ENCODE measurements at places on chromosomes 11 and 22. TPM values are rescaled to one million over a fixed set of nuclear protein-coding genes. Genes with fewer than 3 reads are reported as not detected.

GRCh38 chr11:87263979-87264378, 226.2 kb downstream of the TMEM135 start:
- DNase-seq, result no peak

DNA sequence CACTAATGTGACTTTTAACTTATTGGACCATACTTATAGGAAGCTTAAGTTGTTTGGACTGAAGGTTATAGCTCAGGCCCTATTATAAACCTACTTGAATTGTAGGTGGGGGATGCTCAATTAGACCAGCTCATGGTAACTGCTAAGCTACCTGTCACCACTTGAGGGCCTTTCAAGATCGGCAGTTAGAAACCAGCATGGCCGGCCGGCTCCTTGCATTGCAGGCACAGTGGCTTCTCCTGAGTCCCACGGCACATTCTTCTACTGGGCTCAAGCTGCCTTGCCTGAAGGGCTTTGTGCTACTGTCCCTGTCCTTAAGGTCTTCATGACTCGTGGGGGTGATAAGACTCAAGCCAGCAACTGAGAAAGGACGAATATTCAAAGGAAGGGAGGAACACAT, 70.8 kb downstream of the TBC1D22A start:
- DNase-seq, result no peak

The P2RX3 gene
- total RNA-seq, result not detected

The SYT8 gene
- total RNA-seq, result not detected

GRCh38 chr11:70510571-70510970, 112.2 kb downstream of the CTTN start:
- DNase-seq, result no peak

- no peak for DNase-seq
Observed at GRCh38 chr11:131925829-131926228, 555.4 kb downstream of the NTM start.

- no peak for DNase-seq
Observed at GRCh38 chr11:47179655-47179991, 2.9 kb upstream of the ARFGAP2 start.

DNA sequence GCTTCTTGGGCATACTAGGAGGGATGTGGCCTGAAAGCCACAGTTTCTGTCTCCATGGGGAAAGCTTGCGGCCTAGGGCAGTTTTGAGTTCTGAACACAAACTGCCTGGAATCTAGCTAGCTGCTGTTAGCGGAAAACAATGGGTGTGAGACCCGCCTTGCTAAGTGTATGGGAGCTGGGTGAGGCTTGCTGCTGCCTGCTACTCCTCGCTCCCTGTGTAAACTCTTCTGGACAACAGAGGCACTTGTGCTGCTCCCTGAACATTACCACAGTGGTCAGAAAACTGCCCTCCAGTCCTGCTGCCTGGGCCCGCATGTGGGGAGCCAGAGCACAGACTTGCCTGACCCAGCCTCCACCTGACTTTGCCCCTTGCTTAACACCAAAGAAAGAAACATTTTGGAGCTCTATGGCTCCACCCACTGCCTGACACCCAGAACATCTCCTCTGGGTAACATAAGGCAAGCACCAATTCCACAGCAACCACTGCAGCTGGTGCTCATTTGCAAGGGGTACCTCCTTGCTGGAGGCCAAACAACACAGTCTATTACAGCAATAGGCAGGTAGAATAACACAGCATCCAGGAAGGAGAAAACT, 766.3 kb upstream of the RAG2 start:
- DNase-seq, result no peak

DNA sequence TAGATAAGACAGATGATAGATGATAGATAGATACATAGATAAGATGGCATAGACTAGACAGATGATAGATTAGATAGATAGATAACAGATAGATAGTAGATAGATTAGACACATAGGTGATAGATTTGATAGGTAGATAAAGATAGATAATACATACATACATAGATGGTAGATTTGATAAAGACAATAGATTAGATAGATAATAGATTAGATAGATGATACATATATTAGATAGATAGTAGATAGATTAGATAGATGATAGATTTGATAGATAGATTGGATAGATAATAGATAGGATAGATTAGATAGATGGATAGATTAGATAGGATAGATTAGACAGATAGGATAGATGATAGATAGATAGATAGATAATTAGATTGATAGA, 327.6 kb downstream of the BRD1 start:
- no peak for DNase-seq

- no peak for DNase-seq
Observed at GRCh38 chr11:97454988-97455387, 1065.2 kb downstream of the JRKL start.

- DNase-seq, result no peak
Observed at GRCh38 chr22:50367778-50368500, 24.8 kb downstream of the PPP6R2 start.

The OR4C13 gene
- total RNA-seq, result not detected

DNA sequence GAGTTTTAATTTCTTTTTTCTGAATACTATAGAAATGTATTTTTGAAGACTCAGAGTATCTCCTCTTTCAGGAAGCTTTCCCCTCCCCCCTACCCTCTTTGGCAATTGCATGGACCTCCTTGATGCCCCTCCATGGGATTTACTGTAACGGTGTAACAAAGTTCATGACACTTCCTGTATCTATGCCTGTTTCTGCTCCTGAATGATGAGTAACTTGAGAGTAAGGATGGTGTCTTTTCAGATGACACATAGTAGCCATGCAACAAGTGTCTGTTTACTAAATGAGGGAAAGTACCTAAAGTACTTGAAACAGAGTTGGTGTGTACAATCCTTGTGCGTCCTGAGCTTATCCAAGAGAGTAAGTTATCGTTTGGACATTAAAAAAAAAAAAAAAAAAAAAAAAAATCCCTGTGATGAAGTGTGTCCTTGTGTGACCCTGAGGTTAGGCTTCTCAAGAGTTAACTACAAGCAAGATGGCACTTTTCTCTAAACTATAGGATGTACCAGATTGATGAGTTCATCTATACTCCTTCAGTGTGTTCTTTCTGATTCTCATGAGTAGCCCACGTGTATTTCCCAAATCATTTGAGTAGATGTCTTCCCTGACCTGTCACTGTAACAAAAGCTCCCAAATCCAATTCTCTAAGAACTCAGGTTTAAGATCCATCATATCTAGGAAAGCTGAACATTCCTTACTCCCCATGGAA, 7.4 kb downstream of the ETS1 start:
- no peak for DNase-seq

- no peak for DNase-seq
Observed at GRCh38 chr11:77049026-77049425, 14.8 kb downstream of the B3GNT6 start.

The SHANK3 gene
- total RNA-seq, result 128 TPM

GRCh38 chr11:110297726-110298300, 1.4 kb upstream of the RDX start:
- no peak for DNase-seq

The SMDT1 gene
- total RNA-seq, result 1.3 TPM

The PTDSS2 gene
- total RNA-seq, result 185 TPM

GRCh38 chr11:35354644-35355043, 64.7 kb downstream of the SLC1A2 start:
- DNase-seq, result no peak

- DNase-seq, result no peak
Observed at GRCh38 chr11:125275905-125276618, 111.5 kb downstream of the PKNOX2 start.

DNA sequence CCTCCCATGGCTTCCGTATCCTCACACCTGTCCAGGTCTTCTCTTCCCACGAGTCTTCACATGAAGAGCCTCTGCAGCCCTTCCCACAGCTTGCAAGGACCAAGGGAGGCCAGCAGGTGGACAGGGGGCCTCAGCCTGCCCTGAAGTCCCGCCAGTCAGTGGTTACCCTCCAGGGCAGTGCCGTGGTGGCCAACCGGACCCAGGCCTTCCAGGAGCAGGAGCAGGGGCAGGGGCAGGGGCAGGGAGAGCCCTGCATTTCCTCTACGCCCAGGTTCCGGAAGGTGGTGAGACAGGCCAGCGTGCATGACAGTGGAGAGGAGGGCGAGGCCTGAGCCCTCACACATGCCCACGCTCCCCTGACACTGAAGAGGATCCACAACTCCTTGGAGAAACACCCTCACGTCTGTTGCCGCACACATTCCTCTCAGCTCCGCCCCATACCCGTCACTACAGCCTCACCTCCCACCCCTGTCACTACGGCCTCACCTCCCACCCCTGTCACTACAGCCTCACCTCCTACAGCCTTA, 8.3 kb downstream of the SSH3 start:
- DNase-seq, result no peak

GRCh38 chr22:45540122-45540521, 37.4 kb downstream of the FBLN1 start:
- no peak for DNase-seq

GRCh38 chr11:67530282-67530592, 7.0 kb upstream of the CABP2 start:
- no peak for DNase-seq

DNA sequence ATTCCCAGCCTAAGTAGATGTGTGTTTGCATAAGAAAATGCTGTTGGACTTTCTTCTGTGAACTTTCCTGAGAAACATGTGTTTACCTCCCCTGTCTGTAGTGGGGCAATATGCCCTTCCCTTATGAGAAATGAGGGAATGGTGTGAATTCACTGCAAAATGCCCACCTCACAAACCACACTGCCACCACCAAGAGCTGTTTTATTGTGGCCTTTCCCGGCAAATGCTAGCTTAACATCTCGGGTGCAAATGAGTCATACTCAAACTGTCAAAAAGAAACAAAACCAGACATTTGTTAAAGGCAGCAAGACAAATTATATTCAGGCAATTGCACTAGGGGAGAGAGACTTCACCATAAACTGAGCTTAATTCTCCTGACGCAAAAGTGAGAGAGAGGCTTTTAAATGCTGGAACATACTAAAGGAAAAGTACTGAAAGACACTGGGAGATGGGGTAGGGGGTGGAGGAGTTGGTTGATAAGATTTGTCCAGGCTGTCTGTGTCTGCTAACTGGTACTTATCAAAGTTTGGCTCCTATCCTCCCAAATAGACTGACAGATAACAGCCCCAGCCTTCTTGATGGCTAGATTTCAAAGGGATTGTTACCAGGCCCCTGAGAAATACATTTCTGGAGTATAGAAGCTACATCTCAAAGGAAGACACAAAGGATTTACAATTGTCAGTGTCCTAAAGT, 70.9 kb upstream of the OR5AK2 start:
- no peak for DNase-seq

The RIMBP3C gene
- not detected for total RNA-seq

DNA sequence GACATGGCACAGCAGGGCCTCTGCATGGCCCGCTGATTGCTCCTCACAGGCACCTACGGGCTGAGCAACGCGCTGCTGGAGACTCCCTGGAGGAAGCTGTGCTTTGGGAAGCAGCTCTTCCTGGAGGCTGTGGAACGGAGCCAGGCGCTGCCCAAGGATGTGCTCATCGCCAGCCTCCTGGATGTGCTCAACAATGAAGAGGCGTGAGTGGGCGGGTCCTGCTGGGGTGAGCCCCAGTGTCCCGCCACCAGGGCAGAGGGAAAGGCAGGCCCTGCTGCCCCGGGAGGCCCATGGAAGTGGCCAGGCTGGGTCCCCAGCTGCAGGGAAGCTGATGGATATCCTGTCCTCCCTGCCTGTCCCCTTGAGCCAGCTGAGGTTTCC, 18.6 kb upstream of the DGCR8 start:
- no peak for DNase-seq

The RASL10A gene
- total RNA-seq, result not detected

DNA sequence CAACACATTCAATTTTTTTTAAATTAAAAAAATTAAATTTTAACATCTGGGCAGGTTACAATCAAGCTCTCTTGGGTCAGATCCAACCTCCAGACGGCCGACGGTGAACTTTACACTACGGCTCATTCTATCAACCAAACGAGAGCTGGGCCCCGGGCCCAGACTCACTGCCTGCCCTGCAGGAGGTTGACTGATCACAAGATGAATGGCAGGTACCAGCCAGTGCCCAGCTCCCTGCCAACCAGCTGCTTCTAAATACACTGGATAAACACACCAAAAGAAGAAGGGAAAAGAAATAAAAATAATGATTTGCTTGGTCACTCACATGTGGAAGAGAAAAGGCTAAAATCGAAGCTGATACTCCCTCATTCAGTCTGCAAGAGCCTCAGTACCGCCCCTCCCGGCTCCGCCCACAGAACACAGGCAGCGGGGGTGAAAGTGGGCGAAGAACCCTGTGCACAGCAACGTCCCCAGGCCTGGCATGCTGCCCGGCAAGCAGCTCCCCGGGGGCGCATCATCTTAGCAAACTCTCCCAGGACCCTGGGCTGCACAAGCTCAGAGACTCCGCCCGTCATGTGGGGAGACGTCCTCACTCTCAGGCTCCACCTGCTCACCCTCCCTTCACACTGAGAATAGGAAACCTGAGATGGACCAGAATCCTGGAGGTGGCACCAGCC, 303.4 kb downstream of the SHANK2 start:
- no peak for DNase-seq

The TRIM49 gene
- not detected for total RNA-seq

The CENATAC gene
- 67.7 TPM for total RNA-seq

GRCh38 chr11:99739464-99740089, 718.8 kb downstream of the CNTN5 start:
- DNase-seq, result no peak

The VPREB3 gene
- not detected for total RNA-seq

GRCh38 chr22:28703436-28703835, 23.8 kb upstream of the TTC28 start:
- no peak for DNase-seq

The OPCML gene
- not detected for total RNA-seq

DNA sequence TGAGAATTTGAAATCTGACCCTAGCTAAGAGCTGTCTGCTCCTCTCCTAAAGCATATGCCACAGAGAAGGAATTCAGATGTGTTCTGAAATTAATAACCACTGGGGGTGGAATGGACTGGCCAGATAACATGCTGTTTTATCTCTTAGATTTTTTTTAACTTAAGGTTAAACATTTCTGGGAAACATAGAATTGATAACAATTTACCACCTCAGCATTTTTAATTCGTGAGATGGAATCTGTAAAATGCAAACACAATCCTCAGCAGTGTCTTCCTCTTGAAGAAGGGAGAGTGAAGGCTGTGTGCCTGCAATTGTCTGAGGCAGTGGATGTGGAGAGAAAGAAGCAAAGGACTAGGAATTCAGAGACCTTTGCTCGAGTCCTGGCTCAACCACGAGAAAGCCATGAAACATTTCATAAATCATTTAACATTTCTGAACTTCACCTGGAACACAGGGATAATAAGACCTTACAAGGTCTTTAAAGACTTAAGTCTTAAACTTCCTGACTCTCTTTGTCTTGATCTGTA, at the start of gene SLC5A12:
Gene SLC5A12, minus strand, starts transcription at position 113 of the 528 bp plus-strand sequence. CDS start 346 bp downstream, outside the sequence.
- no peak for DNase-seq

DNA sequence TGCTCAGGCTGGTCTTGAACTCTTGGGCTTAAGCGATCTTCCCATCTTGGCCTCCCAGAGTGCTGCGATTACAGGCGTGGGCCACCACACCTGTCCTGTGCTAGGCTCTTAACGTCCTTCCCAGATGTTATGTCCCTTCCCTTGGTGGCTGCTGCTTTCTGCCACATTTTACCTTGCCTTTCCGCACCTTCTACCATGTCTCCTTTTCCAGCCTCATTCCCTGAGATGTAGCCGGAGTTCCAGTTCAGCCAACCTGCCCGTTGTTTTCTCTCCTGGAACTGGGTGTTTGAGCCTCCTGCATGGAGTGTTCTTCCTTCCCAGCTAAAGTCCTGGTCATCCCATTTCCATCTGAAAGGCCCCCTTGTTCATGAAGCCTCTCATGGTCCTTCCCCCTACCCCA, 95.3 kb downstream of the PTPRJ start:
- DNase-seq, result no peak

The JAML gene
- total RNA-seq, result not detected

- DNase-seq, result no peak
Observed at GRCh38 chr11:126048197-126048596, 14.5 kb downstream of the CDON start.

The RBMXL2 gene
- total RNA-seq, result not detected
